ENCODE measurements at places on chromosomes 4 and X.

- no peak overlapping the region for H3K27ac ChIP-seq
- no peaks in the 10 kb centered on the region for H3K27me3 ChIP-seq
- H3K4me1 ChIP-seq, result peaks cover 27% of the 10 kb centered on the region
- DNase-seq, result no peak
Observed at GRCh38 chr4:158793021-158793420, 24.2 kb downstream of the FNIP2 start.

DNA sequence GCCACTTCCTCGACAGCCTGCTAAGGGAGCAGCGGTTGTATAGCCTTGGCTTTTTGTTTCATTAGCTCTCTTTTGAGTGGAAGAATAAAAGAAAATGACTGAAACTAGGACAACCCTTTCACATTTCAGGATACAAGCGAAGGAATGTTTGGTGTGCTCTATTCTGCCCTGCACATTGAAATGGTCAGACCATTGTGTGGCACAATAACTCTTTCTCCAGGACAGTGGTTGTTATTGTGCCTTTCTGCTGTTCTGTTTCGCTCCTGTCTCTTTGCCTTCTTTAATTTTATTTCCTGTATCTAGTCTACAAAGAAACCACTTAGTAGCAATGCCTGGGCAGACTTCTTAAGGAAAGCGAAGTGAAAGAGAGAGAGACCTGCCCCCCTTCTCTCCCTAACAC, 473.7 kb downstream of the GBA3 start:
- DNase-seq, result no peak
- no peak overlapping the region for H3K27ac ChIP-seq
- no peaks in the 10 kb centered on the region for H3K27me3 ChIP-seq
- no peak overlapping the region for H3K4me3 ChIP-seq
- no peaks in the 10 kb centered on the region for H3K36me3 ChIP-seq

DNA sequence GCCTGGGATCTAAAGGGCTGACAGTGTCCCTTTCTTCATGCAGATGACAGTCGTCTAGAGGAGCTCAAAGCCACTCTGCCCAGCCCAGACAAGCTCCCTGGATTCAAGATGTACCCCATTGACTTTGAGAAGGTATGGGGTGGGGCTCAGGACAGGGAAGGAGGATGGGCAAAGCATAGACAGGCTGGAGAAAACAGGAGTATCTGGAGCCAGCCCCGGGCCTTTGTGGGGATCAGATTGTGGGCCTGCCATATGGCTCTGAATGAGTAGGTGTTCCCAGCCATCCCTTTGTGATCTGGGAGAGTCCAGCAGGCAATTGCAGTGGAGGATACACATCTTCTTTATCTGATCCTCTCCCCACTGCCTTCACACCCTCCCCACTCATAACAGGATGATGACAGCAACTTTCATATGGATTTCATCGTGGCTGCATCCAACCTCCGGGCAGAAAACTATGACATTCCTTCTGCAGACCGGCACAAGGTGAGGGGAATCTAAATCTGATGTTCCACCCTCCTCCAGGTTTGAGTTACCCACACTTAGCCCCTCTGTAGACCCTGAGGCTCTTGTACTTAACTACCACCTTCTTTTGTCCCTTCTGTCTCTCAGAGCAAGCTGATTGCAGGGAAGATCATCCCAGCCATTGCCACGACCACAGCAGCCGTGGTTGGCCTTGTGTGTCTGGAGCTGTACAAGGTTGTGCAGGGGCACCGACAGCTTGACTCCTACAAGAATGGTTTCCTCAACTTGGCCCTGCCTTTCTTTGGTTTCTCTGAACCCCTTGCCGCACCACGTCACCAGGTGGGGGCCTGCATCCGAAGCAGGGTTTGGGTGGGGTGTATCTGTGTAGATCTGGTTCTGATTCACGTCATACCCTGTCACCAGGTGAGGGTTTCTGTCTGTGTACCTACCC, 5.8 kb upstream of the CDK16 start:
- DNase-seq, result no peak
- H3K4me1 ChIP-seq, result peaks cover 13% of the 10 kb centered on the region
- H3K27ac ChIP-seq, result peak overlapping the region; percentile 38
- H3K36me3 ChIP-seq, result peaks cover 5% of the 10 kb centered on the region
- H3K27me3 ChIP-seq, result peaks cover 10% of the 10 kb centered on the region

DNA sequence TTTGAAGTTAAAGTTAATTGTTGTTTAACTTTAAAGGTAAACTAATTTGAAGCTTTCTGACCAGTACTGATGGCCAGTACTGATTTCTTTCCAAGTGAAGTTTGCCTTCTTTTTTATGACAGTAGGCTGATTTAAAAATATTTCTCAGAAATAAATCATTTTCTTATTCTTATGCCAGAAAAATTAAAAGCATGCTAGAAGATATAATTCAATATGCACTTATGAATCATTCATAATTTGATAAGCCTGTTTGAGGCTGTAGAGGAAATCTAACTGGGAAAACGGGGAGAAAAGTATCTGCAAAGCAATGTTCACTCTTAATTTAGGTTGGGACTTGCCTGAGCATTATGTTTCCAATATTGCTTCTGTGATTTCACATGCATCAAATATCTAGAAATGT, 1112.0 kb upstream of the INTU start:
- H3K27ac ChIP-seq, result no peak overlapping the region
- no peaks in the 10 kb centered on the region for H3K36me3 ChIP-seq
- H3K4me1 ChIP-seq, result no peaks in the 10 kb centered on the region
- no peak for DNase-seq
- H3K4me3 ChIP-seq, result no peak overlapping the region

DNA sequence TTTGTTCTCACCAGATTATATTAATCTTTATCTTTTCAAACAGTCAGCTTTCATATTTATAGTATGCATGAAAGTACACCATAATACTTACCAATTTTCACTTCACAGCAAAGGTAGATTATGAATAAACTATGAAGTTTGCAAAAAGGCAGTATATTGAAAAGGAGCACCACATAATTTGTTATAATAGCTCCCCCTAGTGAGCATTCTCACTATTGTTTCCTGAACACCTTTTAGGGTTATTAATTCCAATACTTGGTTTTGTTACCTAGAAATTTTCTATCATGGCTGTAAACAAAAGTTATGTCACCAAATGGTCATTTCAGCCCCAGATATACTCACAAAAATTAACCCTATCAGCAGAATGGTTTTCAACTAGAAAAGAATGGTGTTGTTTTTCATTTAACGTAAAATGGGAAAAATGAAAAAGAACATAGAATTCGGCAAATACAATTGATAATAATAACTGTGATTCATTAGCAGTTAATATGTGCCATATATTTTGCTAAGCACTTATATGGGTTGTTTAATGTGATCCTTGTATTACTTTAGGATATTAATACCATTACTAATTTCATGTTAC, 30.2 kb upstream of the NKX6-1 start:
- H3K27ac ChIP-seq, result no peak overlapping the region
- no peak for DNase-seq
- H3K36me3 ChIP-seq, result no peaks in the 10 kb centered on the region
- no peak overlapping the region for H3K4me3 ChIP-seq
- H3K4me1 ChIP-seq, result no peaks in the 10 kb centered on the region

GRCh38 chr4:138348055-138348454, 105.9 kb upstream of the SLC7A11 start:
- no peaks in the 10 kb centered on the region for H3K4me1 ChIP-seq
- no peaks in the 10 kb centered on the region for H3K27me3 ChIP-seq
- no peak overlapping the region for H3K4me3 ChIP-seq

DNA sequence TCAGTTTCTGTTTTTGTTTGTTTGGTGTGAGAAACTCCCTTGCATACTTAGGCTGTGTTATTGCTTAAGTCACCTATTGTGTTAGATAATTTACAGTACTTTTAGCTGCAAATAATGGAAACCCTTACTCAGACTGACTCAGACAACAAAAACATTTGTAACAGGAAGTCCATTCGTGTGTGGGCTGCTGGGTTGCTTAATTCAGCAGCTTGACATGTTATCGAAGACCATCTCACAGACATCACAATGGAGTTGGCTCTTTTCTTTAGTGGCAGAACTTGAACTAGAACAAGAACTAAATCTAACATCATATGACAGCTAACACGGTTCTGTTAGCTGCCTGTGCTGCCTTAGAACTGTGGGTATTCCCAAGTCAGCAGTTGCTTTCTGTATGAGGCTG, 9.9 kb upstream of the GABRE start:
- peaks cover 4% of the 10 kb centered on the region for H3K27me3 ChIP-seq
- no peak overlapping the region for H3K4me3 ChIP-seq
- DNase-seq, result no peak
- no peaks in the 10 kb centered on the region for H3K36me3 ChIP-seq

- no peaks in the 10 kb centered on the region for H3K4me1 ChIP-seq
- H3K27ac ChIP-seq, result no peak overlapping the region
- no peaks in the 10 kb centered on the region for H3K36me3 ChIP-seq
- H3K4me3 ChIP-seq, result no peak overlapping the region
- no peak for DNase-seq
Observed at GRCh38 chrX:150205011-150205410, 158.1 kb upstream of the MAMLD1 start.

- no peak overlapping the region for H3K27ac ChIP-seq
- DNase-seq, result no peak
- H3K4me3 ChIP-seq, result no peak overlapping the region
- H3K4me1 ChIP-seq, result no peaks in the 10 kb centered on the region
- H3K27me3 ChIP-seq, result no peaks in the 10 kb centered on the region
- no peaks in the 10 kb centered on the region for H3K36me3 ChIP-seq
Observed at GRCh38 chr4:91887926-91888325, 415.8 kb upstream of the GRID2 start.

DNA sequence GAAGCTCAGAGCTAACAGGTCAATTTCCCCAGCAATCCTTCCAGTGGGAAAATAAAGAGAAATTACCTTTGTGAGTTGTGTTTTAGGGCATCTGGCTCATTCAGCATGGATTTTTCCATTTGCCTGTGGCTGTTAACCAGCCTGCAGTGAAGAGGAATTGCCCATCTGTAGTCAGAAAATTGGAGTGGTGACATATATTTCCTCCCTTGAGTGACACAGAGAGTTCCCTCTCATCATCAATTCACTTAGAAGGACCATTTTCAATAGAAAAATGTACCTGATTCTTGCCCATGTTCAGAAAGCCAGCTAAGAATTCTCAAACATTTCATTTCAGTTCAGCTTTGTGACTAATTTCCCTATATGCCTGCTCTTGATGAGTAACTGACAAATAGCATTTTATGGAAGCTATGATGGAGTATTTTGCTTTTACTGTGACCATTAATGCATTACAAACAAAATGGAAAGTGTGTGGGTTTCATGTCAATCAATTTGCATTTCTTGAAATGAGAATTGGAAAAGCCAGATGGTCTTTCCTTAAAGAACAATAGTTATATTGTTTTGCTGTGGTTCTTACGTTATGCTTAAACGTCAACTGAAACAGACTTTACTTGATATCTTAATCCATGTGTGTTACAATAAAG, 155.8 kb downstream of the NWD2 start:
- no peak overlapping the region for H3K4me3 ChIP-seq
- no peak for DNase-seq
- H3K4me1 ChIP-seq, result peaks cover 2% of the 10 kb centered on the region
- peaks cover 1% of the 10 kb centered on the region for H3K27me3 ChIP-seq

DNA sequence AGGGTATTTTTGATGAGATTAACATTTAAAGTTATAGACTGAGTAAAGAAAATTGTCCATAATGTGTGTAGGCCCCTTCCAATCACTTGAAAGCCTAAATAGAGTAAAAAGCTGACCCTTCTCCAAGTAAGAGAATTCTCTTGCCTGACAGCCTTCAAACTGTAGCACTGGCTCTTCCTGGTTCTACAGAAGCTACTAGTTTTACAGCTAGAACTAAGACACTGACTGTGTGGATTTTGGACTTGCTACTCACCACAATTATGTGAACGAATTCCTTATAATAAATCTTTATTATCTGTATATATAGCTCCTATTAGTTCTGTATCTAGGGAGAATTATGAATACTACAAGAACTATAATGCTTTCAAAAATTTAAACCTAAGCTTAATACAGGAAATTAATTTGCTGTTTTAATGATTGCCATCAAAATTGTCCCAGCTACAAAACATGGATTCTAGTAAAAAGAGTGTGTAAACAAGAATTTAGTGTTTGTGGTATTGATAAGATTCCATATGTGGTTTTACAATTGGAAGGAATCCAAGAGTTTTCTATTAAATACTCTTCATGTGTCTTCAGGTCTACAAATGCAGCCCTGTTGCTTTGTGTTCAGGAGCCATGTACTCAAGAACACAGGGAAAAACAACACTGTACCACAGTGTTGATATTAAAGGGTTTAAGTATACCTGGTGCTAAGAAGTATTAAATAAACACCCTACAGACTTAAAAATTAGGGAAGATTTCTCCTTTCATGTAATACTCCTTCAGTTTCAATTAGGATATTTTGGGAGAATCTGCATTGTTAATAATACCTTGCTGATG, 366.5 kb downstream of the CXXC4 start:
- no peak overlapping the region for H3K27ac ChIP-seq
- no peaks in the 10 kb centered on the region for H3K27me3 ChIP-seq
- no peaks in the 10 kb centered on the region for H3K36me3 ChIP-seq
- H3K4me3 ChIP-seq, result no peak overlapping the region
- H3K4me1 ChIP-seq, result peaks cover 7% of the 10 kb centered on the region
- DNase-seq, result no peak

DNA sequence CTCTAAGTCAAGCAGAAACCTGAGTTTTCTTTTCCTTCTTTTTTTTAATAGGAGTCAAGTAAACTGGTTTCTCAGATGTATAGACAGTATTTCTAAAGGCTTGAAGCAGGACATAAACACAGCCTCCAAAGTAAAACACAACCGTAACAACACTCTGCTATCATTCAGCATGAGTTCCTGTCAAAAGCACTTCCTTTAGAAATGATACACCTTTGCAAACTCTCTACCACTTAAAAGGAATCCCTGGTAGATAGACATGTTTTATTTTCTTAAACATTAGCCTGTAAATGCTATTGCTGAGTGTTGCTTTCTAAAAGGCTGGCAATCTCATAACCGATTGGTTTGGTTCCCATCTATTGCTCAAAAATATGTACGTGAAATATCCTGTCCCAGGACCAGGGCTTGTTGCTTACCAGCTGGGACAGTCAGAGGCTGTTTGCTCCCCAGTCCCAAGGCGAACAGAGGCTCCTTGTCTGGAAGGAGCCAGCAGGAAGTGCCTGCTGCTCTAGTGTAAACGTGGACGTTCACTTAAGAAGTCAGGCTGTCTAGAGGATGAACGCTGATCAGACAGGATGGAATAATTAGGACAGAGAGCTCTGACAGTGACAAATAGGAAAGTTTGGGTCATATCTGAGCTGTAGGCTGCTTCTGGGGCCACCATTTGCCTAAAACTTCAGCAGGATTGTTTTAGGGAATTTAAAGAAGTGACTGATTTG, 173.9 kb upstream of the KLF3 start:
- H3K4me1 ChIP-seq, result peaks cover 2% of the 10 kb centered on the region
- no peaks in the 10 kb centered on the region for H3K36me3 ChIP-seq
- no peak overlapping the region for H3K27ac ChIP-seq
- no peaks in the 10 kb centered on the region for H3K27me3 ChIP-seq
- H3K4me3 ChIP-seq, result no peak overlapping the region

DNA sequence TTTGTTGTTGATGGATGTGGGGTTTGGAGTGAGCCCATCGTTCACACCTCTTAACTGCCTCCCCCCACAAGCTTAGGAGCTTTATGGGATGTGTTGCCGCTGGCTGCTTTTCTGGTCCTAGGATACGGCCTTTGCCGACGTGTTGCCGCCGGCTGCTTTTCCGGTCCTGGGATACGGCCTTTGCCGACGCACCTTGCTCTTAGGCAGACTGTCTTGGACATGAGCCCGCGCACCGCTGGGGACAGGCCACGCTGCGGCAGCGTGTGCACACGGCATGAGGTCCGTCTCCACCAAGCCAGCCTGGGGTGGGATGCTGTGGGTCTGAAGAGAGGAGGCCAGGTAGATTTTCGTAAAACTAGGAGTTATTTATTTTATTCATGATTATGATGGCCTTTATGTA, 14.2 kb downstream of the RGS12 start:
- H3K36me3 ChIP-seq, result no peaks in the 10 kb centered on the region
- H3K4me1 ChIP-seq, result peaks cover 59% of the 10 kb centered on the region
- H3K4me3 ChIP-seq, result peak overlapping the region; percentile 49
